LoVo (cell line): ENCODE measurements at places on chromosomes 1 and 21.

GRCh38 chr1:97920832-97921571 lies at the start of gene DPYD:
Gene DPYD (minus strand): TSS chr1:97921034. CDS start chr1:97920922, 112 bp downstream.
- peak; percentile 87 for DNase-seq

GRCh38 chr1:235617808-235618207 lies 31.8 kb downstream of the GNG4 start:
- DNase-seq = no peak

- DNase-seq = no peak
Measured at GRCh38 chr1:100670083-100670482, 49.5 kb upstream of the VCAM1 start.

GRCh38 chr1:41046347-41046775 lies 24.8 kb upstream of the SLFNL1 start:
- DNase-seq = no peak

- DNase-seq = no peak
Measured at GRCh38 chr1:97094247-97094972, 372.8 kb downstream of the PTBP2 start.

GRCh38 chr1:38685388-38685787 lies 174.2 kb downstream of the RRAGC start:
- DNase-seq = no peak

DNA sequence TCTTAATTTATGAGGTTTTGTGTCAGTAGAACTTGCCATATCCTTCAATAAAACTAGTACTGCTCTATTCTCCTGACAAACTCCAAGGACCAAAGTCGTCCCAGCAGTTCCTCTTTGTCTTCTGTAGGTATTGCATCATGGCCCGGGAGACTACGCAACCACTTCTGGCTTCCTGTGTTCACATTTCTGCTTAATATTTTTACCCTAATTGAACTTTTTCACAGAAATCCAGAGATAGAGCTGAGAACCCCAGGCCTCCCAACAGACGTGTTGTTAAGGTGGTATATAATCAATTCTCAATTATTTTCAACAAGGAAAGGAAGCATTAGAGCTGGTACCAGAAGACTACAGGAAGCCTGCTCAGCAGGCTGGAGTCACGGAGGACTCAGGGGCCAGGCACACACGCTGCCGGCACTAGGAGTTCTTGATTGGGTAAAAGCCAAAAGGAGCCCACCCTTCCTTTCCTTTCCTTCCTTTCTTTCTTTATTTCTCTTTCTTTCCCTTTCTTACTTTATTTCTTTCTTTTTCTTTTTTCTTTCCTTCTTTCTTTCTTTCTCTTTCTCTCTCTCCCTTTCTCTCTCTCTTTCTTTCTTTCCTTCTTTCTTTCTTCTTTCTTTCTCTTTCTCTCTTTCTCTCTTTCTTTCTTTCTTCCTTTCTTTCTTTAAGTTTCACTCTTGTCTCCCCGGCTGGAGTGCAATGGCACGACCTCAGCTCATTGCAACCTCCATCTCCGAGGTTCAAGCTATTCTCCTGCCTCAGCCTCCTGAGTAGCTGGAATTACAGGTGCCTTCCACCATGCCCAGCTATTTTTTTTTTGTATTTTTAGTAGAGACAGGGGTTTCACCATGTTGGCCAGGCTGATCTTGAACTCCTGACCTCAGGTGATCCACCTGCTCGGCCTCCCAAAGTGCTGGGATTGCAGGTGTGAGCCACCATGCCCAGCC lies 173.7 kb downstream of the ZBTB18 start:
- DNase-seq = no peak

- no peak for DNase-seq
Measured at GRCh38 chr1:2351723-2352122, 39.6 kb downstream of the MORN1 start.

- no peak for DNase-seq
Measured at GRCh38 chr1:213989002-213989855, 1.5 kb downstream of the PROX1 start.

DNA sequence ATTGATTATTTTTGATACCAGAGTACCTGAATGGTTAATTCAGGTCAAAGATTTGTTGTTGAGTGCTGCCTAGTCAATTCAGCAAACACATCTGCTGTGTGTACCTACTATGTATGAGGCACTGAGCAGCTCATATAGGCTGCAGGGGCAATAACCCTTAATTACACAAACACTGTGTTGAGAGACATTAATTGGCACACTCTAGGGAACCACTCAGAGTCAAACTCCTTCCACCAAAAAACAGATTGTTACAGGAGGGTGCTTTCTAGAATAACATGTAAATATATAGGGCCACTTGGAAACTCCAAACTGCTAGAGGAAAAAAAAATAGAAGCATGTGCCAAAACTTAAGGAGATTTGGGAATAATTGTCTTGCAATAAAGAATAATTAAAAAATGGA lies 31.3 kb downstream of the UBE2U start:
- DNase-seq = no peak

- no peak for DNase-seq
Measured at GRCh38 chr1:234322979-234323378, 50.3 kb upstream of the COA6 start.

- DNase-seq = no peak
Measured at GRCh38 chr1:231721436-231721835, 94.8 kb downstream of the DISC1 start.

DNA sequence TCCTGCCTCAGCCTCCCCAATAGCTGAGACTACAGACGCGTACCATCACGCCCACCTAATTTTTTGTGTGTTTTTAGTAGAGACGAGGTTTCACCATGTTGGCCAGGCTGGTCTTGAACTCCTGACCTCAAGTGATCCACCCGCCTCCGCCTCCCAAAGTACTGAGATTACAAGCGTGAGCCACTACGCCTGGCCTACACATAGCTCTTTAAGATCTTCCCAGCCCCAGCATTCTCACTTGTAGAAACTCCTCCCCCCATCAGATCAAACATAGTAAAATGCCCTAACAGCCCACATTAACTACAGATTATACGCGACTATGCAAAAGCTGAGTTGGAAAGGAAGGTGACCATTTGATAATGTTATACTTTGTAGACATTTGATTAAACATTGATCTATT lies 634.8 kb downstream of the MATN1 start:
- DNase-seq = no peak

DNA sequence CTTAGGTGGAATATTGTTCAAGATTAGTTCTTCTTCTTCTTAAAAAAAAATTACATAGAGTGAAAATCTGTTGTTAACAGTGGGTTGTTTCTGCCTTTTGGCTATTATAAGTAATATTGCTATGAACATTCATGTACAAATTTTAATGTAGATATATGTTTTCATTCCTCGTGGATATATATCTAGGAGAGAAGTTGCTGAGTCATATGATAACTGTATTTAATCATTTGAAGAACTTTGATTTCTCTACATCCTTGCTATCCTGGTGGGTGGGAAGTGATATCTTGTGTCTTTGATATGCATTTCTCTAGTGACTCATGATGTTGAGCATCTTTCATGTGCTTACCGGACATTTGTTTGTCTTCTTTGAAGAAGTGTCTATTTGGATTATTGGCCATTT lies 29.9 kb downstream of the MAST2 start:
- no peak for DNase-seq

DNA sequence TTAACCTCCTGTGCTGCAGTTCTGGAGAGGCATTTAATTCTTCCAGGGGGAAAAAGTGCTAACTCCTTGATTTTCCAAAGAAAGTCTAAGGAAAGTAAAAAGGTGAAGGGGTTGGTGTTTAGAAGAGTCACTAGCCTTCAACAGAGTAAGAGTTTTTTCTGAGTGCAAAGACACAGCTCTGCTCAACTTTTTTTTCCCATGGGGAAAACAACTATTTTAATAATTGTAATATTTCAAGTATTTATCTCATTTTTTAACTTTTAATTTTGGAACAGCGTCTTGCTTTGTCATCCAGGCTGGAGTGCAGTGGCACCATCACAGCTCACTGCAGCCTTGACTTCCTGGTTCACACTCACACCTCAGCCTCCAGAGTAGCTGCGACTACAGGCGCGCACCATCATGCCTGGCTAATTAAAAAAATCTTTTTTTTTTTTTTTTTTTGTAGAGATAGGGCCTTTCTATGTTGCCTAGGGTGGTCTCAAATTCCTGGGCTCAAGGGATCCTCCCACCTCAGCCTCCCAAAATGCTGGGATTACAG lies 202.6 kb downstream of the APP start:
- DNase-seq = no peak

- DNase-seq = no peak
Measured at GRCh38 chr1:40985161-40985560, 5.7 kb downstream of the CTPS1 start.

DNA sequence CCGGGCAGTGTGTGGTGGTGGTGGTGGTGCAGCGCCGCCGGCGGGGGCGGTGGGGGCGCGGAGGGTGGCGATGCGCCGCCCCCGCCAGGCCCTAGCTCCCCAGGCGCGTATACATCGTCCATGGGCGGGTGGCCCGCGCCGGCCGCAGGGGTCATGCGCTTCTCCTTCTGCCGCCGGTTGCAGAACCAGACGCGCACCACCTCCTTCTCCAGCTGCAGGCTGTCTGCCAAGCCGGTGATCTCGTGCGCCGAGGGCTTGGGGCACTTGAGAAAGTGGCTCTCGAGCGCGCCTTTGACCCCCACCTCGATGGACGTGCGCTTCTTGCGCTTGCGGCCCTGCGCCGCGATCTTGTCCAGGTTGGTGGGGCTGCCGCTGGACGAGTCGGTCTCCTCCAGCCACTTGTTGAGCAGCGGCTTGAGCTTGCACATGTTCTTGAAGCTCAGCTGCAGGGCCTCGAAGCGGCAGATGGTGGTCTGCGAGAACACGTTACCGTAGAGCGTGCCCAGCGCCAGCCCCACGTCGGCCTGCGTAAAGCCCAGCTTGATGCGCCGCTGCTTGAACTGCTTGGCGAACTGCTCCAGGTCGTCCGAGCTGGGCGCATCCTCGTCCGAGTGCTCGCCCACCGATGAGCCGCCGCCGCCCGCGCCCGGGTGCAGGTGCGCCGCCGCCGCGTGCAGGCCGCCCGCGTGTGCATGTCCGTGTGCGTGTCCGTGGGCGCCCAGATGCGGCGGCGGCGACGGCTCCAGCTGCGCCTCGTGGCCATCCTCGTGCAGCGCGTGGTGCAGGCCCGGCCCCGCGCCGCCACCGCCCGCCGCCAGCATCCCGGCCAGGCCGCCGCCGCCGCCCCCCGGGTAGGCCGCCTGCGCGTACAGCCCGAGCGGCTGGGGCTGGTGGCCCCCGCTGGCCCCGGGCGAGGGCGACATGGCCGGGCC lies 926 bp downstream of the POU3F1 start:
- no peak for DNase-seq

- DNase-seq = no peak
Measured at GRCh38 chr1:167223144-167224103, 2.7 kb downstream of the POU2F1 start.

DNA sequence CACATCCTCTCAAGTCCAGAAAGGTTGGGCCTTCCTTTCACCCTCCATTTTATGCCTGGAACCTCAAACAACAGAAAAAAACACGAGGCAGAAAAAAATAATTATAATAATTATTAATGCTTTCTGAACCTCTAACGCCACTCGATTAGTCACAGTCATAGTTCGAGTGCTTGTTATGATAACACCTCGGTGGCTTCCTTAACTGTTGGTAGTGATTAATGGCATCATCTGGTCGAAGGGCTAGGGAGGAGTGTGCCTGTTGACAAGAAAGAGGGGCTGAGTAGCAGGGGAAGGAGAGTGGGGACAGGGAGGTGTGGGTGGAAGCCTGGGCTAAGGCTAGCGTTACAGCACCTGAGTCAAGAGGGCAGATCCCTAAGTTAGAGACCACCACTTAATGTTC lies 21.3 kb upstream of the IL10 start:
- no peak for DNase-seq

- no peak for DNase-seq
Measured at GRCh38 chr1:119227456-119227855, 87.0 kb upstream of the WARS2 start.

- no peak for DNase-seq
Measured at GRCh38 chr1:72281637-72282270, 585 bp downstream of the NEGR1 start.

GRCh38 chr1:149849947-149850360 lies 49.4 kb upstream of the BOLA1 start:
- no peak for DNase-seq

- no peak for DNase-seq
Measured at GRCh38 chr1:159307346-159308020, 5.3 kb downstream of the FCER1A start.

DNA sequence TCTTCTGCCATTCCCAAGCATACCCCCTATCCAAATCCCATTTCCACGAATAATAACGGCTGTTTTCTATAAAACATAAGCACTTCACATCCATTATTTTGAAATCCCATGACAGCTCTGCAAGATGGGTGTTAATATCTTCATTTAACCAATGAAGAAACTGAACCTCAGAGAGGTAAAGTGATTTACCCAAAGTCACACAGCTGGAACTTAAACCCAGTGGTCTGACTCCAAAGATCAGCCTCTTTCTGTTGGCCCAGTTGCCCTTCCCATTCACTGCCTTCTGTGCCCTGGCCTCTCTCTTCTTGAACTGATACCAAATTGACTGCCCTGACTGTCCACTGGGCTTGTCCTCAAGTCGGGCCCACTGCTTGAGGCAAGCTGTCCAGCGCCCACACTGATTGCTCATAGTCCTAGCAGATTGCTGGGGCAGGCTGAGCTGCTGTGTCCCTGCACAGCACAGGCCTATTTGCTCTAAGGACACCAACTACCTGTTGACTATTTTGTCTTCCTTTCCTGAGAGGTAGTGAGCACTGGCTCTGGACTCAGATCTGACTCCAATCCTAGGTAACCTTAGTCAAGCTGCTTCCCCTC lies 19.3 kb downstream of the TAL1 start:
- no peak for DNase-seq

- DNase-seq = no peak
Measured at GRCh38 chr1:35447278-35447677, 109.9 kb downstream of the KIAA0319L start.

- no peak for DNase-seq
Measured at GRCh38 chr21:38861056-38861455, 55.3 kb downstream of the ETS2 start.

GRCh38 chr1:109824349-109825115 lies 60.8 kb upstream of the EPS8L3 start:
- DNase-seq = no peak

- no peak for DNase-seq
Measured at GRCh38 chr1:94970783-94971182, 43.9 kb upstream of the CNN3 start.

GRCh38 chr1:1094981-1095380 lies 20.9 kb upstream of the RNF223 start:
- no peak for DNase-seq

DNA sequence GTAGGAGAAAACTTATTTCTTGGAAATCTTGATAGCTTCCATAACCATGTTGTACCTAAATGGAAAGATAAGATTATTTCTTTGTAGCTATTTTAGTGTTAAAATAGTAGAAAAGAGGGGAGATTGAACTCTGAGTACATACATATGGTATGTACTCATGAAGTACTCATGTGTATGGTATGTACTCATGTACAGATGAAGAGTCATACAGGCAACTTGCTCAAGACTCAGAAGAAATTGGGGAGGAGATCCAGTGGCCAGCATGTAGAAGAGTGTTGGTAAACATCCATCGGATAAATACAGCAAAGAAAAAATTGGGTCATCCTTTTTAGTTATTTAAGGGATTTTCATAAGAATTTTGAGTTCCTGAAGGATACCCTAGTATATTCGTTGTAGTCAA lies 29.0 kb downstream of the MDM4 start:
- DNase-seq = no peak

GRCh38 chr21:17185674-17186073 lies 327.2 kb upstream of the CXADR start:
- DNase-seq = no peak

- no peak for DNase-seq
Measured at GRCh38 chr1:205545001-205545919, 40.8 kb downstream of the CDK18 start.
